ENCODE measurements at places on chromosomes 6 and 20. TPM values are rescaled to one million over a fixed set of nuclear protein-coding genes. Genes with fewer than 3 reads are reported as not detected.

The GDAP1L1 gene
- total RNA-seq = not detected

The DUSP15 gene
- not detected for total RNA-seq

The ACOT13 gene
- 24.1 TPM for total RNA-seq

DNA sequence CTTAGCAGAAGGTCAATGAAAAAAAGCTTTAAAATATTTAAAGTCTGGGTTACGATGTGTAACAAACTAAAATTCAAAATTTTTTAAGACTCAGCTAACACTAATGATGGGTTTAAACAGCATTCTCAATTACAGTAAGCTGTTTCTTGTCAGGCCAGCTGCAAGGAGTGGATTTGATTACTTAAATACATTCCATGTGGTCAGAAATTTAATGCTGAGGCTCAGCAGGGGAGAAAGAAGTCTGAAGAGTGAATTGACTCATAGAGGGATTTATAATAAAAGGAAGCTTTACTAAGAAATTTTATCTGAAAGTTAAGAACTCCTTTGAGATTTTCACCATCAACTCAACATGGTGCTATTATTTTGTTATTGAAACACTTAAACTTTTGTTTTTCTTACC is 398.6 kb downstream of the KHDRBS2 start:
- no peak for DNase-seq

GRCh38 chr6:56551409-56552120 is 91.1 kb downstream of the DST start:
- DNase-seq = no peak

DNA sequence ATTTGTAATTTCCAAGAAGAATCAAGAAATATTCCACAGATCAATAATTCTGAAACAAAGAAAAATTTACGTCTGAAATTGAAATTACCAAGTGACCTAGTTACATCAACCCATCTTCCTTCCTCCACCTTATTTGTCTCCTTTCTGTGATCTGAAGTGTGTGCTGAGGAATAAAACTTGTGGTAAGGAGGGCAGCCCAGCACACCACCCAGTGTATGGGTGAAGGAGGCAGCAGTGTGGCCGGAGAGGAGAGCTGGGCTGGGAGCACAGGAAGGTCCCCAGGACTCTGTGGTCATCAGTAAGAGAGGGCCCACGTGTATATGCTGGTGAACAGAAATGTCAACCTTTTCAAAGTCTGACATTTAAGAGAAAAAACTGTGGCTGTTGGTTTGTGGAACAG is 11.3 kb upstream of the CCR6 start:
- no peak for DNase-seq

- peak; percentile 29 for DNase-seq
These were observed 379.3 kb downstream of the MAFB start for GRCh38 chr20:40309731-40310130.

DNA sequence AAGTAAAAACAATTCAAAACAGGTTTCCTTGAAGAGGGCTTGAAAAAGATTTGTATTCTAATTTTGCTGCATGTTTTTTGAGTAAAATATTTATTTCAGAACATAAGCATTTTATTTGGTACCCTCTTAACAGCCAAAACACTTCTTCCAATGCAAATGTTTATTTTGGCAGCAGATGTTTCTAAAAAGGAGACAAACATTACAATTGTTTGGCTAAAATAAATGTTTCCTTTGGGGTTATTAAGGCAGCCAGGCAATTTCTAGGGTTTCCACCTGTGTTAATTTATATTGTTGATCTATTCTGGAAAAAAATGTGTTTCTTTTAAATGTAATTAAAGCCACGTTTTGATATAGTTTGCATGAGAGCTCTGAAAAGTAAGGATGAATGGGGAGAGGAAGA is 56.6 kb downstream of the ARID1B start:
- DNase-seq = peak; percentile 55

Measured in endothelial cell of umbilical vein (primary cell).